ENCODE measurements at places on chromosomes 12 and 14. TPM values are rescaled to one million over a fixed set of nuclear protein-coding genes. Genes with fewer than 3 reads are reported as not detected.

The COA8 gene
- total RNA-seq, result 24.7 TPM

GRCh38 chr14:81884382-81884781 lies 350.7 kb upstream of the SEL1L start:
- no peak overlapping the region for H3K27ac ChIP-seq
- H3K36me3 ChIP-seq, result no peaks in the 10 kb centered on the region

GRCh38 chr12:56155256-56155845 lies 2.8 kb upstream of the MYL6 start:
- peaks cover 65% of the 10 kb centered on the region for H3K4me1 ChIP-seq
- peak overlapping the region; percentile 3 for H3K4me3 ChIP-seq
- H3K27ac ChIP-seq, result peak overlapping the region; percentile 47
- no peaks in the 10 kb centered on the region for H3K27me3 ChIP-seq
- no peak for DNase-seq
- peaks cover 41% of the 10 kb centered on the region for H3K36me3 ChIP-seq

DNA sequence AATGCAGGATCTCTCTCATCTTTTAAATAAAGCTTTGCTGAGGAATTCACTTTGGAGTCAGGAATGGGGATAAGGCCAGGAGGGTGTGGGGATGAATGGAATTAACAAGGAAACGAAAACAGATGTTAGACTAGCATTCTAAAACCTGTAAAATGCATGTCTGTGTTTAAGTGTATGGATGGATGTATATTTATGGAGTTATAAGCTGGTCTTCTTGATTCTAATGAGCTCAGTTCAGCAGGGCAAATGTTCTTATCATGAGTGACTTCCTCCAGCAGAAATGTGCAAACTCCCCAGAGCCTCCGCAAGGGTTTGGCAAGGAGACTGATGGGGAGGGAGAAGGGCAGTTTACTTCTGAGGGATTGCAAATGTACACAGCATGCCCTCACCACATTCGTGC lies 149.1 kb downstream of the NTF3 start:
- H3K27me3 ChIP-seq, result peaks cover 6% of the 10 kb centered on the region
- no peaks in the 10 kb centered on the region for H3K36me3 ChIP-seq
- no peak overlapping the region for H3K4me3 ChIP-seq
- H3K4me1 ChIP-seq, result no peaks in the 10 kb centered on the region
- no peak overlapping the region for H3K27ac ChIP-seq

GRCh38 chr12:32801269-32801980 lies 45.7 kb upstream of the YARS2 start:
- no peak overlapping the region for H3K4me3 ChIP-seq
- no peaks in the 10 kb centered on the region for H3K27me3 ChIP-seq
- no peak overlapping the region for H3K27ac ChIP-seq
- no peak for DNase-seq
